ENCODE measurements at places on chromosomes 1 and 21.

DNA sequence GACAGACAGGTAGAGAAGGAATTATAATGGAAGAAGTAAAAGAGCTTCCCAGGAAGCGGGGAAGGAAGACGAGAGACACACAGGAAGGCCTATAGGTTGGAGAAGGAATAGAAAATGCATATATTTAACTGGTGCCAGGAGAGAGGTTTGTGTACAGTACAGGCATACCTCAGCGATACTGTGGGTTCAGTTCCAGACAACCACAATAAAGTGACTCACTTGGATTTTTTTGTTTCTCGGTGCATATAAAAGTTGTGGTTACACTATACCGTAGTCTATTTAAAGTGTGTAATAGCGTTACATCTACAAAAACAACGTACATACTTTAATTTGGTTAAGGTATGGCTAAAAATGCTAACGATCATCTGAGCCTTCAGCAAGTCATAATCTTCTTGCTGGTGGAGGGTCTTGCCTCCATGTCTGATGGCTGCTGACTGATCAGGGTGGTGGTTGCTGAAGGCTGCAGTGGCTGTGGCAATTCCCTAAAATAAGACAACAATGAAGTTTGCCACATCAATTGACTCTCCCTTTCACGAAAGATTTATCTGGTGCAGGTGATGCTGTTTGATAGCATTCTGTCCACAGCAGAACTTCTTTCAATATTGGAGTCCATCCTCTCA, 16.0 kb downstream of the YARS1 start:
- DNase-seq = no peak

GRCh38 chr1:16178596-16179497, 23.0 kb upstream of the EPHA2 start:
- no peak for DNase-seq

DNA sequence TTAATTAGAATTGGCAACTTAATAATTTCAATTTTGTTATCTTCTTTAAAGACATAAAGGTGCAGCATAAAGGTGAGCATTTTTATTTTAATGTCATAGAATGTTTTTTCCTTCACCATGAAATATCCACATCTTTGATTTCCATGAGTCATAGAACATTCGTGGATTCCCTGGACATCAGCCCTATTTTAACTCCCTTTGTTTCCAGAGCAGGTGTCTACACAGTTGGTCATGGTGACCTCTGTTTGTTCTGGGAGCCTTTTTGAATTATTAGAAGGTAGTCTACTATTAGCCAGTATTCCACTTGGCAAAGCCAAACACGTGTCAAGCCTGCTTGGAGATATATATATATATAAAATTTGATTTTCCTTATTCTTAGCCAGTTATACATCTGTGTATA, 572.9 kb downstream of the LTN1 start:
- DNase-seq = no peak

GRCh38 chr1:193417945-193418744, 231.7 kb upstream of the B3GALT2 start:
- DNase-seq = no peak

DNA sequence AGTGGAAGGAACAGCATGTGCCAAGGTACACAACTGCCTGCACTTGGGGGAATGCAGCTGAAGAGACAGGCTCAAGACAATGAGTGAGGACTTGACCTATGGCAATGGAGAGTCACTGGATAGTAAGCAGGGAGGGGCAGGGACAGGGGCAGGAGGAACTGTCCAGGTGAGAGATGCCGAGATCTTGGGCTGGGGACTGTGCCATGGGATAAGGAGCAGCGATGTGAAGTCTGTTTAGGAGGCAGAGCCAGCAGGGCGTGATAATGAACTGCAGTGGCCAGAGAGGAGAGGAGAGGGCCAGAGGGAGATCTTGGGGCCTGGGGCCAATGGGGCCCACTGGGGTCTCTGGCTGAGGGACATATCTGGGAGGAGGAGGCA, 17.8 kb upstream of the EPB41 start:
- DNase-seq = no peak

GRCh38 chr21:35204850-35205541, 155.9 kb upstream of the RUNX1 start:
- DNase-seq = no peak

- DNase-seq = no peak
Observed at GRCh38 chr1:172451002-172451443, 7.2 kb upstream of the PIGC start.

Measured in activated CD4-positive, alpha-beta T cell treated with anti-CD3 and anti-CD28 coated beads for 24 hours (primary cell).